ENCODE measurements at places on chromosomes 4 and X.

DNA sequence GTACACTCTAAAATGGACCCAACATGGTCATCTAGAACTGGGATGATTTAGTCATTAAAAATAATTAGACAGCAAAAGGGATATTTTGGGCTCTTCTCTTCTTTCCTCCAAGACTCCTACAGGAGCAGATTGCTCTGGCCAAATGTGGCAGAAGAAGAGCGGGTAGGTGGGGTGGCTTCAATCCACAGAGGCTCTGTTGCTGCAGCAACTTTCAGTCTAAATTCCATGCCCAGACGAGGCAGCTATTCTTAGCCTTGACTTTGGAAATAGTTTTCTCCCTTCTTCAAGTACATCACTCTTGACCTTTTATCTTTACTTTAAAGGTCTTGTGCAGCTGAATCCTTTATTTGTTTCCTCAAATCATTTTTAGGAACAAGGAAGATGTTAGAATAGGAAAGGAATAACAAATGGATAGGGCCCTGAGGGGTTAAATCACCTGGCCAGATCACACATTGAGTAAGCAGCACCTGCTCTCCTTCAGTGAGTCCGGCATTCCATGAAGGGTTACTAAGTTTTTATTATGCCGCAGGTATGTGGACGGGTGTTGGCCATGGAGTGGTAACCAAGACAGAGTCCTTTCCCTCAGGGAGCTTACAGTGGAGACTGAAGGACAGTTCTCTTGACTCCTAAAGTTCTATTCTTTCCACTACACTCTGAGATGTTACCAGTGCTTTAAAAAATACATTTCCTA, 19.3 kb upstream of the SORBS2 start:
- DNase-seq = no peak

GRCh38 chr4:23697001-23697528, 192.8 kb downstream of the PPARGC1A start:
- no peak for DNase-seq

- no peak for DNase-seq
Observed at GRCh38 chr4:8560265-8561047, 19.7 kb upstream of the GPR78 start.

DNA sequence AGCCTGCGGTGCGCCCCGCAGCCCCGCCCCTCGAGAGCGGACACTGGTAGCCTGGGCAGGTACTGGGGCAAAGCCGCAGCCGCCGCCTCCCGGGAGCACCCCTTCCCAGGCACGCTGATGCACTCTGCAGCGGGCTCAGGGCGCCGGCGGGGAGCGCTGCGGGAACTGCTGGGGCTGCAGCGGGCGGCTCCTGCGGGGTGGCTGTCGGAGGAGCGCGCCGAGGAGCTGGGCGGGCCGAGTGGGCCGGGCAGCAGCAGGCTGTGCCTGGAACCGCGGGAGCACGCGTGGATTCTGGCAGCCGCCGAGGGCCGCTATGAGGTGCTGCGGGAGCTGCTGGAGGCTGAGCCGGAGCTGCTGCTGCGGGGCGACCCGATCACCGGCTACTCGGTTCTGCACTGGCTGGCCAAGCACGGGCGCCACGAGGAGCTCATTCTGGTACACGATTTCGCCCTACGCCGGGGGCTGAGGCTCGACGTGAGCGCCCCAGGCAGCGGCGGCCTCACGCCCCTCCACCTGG, 401 bp downstream of the SOWAHD start:
- peak; percentile 35 for DNase-seq

DNA sequence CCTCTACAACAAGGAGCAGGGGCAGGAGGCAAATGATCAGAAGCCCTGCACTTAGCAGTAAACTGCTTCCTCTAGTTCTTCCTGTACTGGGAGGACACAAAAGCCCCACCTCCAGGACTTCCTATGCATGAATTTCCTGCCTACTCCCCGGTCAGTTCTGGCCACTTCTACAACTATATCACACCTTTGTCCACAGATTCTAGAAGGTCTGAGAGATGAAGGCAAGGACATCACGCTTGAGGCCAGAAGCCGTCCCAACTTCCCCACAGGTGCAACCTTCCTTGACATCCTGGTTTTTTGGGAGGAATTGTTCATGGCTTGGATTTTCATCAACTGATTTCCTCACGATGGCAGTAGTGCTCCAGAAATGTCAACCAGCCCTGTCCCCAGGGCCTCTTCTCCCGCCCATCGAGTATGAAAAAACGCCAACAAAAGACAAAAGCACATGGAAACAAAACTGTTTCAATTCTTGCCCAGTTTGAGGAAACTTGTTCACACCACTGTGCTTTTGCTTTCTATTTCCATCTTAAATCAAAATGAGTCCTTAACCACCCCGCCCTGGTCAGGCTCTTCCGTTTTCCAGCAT, 206.5 kb upstream of the STK26 start:
- DNase-seq = peak; percentile 60

GRCh38 chr4:17033025-17033767, 134.8 kb upstream of the LDB2 start:
- DNase-seq = no peak
